ENCODE measurements at places on chromosomes 6 and 20. TPM values are rescaled to one million over a fixed set of nuclear protein-coding genes. Genes with fewer than 3 reads are reported as not detected.

Gene BPI
- 0.20 TPM for total RNA-seq

DNA sequence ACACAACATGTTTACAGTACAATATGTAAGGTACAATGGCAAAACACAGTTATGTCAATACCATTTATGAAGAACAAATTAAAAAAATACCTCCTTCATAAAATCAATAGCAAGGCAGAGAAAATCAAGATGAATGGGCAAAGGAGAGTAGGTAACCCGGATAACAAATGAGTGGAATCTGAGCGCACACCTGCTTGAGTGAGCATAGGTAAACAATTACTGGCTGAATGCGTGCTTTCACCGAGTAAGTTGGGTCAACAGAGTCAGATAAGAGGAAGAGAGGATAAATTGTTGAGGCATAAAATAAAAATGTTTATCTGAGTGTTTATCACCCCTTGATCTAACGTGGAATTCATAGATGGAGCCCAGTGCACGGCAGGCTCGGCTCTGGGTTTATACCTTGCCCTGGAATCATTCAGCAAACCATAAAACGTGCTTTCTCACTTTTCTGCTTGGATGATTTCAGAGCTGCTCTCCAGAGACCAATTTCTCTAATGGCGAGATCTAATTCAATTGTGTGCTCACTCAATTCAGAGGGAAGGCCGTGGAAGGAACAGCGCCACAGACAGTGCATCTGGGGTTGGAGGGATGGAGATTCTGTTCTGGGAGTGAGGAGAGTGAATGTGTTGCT lies 224.8 kb upstream of the MAP3K7 start:
- DNase-seq, result no peak

GRCh38 chr6:38169221-38169976 lies 349.9 kb downstream of the ZFAND3 start:
- no peak for DNase-seq

- DNase-seq, result no peak
Observed at GRCh38 chr20:22583773-22584521, 425 bp downstream of the FOXA2 start.

Gene TRERF1
- 2.8 TPM for total RNA-seq

Gene IYD
- not detected for total RNA-seq

GRCh38 chr6:3407840-3408239 lies 49.0 kb downstream of the SLC22A23 start:
- DNase-seq, result no peak

GRCh38 chr6:167091026-167091804 lies 31.7 kb upstream of the CCR6 start:
- no peak for DNase-seq

DNA sequence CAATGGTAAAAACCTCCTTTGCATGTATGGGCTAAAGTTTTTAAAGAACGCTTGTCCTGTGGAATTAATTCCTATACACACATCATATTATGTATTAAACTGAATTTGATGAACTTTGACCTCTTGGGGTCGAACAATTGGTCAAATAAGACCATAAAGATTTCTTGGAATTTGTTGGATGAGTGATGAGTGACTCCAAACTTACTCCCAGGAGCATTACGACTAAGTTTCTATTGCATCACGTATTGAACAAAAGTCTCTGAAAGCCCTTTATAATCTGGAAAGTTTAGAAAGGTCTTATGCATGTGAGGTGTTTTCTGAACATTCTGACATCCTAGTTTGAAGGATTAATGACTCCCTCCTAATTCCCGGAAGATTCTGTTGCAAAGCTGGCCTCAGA lies 126.9 kb upstream of the BMP5 start:
- no peak for DNase-seq

Gene LGSN
- not detected for total RNA-seq

GRCh38 chr20:57330998-57331397 lies 1.4 kb downstream of the SPO11 start:
- DNase-seq, result no peak

GRCh38 chr6:121319112-121319553 lies 15.1 kb downstream of the TBC1D32 start:
- DNase-seq, result no peak

GRCh38 chr20:46117704-46118467 lies at the start of gene CD40:
CD40 (plus strand) TSS chr20:46118314; CDS start chr20:46118344, 30 bp downstream.
- DNase-seq, result peak; percentile 97

DNA sequence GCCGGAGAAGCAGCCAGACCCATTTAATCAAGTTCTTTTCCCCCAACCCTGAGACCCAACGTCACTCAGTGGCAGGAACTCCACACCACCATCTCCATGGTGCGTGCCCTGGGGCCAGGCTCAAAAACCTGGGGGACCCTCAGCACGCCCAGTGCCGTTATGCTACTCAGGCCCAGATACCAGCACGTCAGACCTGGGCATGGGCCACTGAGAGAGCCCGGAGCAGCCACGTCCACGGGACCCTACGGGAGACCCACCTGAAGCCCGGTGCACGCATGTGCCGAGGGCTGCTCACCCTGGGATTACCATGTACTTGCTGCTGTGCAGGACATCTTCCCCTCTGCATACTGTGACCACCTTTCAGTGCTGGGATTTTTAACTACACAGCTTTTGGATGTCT lies 13.8 kb downstream of the SLC2A4RG start:
- DNase-seq, result no peak

Gene CD24
- 0.60 TPM for total RNA-seq

DNA sequence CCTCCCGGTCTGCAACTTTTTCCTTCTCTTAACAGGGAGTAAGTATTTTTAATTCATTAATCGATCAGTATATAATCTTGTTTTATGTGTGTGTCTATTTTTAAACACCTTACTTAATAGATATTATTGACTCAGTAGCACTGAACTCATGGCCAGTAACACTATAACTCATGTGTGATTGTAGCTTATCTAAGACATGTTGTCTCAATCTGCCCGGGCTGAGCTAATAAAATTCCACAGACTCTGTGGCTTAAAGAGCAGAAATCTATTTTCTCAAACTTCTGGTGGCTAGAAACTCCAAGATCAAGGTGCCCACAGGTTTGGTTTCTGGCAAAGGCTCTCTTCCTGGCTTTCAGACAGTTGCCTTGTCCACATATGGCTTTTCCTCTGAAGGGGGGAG lies 68.8 kb upstream of the TNFAIP3 start:
- DNase-seq, result no peak

DNA sequence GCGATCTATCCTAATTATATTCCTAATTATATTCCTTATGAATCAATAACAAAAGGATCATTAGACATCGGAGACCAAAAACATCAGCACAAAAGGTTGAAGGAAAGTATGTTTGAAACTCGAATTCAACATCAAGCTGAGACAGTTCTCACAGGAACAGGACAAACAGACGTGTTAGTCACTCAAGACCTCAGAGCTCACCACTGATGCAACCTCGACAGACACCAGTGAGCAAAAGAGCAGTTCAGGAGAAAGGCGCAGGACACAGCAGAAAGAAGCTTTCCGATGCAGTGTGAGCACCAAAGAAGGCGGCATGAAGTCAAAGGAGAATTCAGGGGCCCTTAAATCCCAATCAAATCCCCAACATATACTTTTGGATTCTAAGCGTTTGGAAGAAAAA lies 6.3 kb upstream of the RAMACL start:
- no peak for DNase-seq

GRCh38 chr6:136401749-136402148 lies 112.1 kb upstream of the BCLAF1 start:
- DNase-seq, result no peak

Gene ESR1
- total RNA-seq, result 2.1 TPM

DNA sequence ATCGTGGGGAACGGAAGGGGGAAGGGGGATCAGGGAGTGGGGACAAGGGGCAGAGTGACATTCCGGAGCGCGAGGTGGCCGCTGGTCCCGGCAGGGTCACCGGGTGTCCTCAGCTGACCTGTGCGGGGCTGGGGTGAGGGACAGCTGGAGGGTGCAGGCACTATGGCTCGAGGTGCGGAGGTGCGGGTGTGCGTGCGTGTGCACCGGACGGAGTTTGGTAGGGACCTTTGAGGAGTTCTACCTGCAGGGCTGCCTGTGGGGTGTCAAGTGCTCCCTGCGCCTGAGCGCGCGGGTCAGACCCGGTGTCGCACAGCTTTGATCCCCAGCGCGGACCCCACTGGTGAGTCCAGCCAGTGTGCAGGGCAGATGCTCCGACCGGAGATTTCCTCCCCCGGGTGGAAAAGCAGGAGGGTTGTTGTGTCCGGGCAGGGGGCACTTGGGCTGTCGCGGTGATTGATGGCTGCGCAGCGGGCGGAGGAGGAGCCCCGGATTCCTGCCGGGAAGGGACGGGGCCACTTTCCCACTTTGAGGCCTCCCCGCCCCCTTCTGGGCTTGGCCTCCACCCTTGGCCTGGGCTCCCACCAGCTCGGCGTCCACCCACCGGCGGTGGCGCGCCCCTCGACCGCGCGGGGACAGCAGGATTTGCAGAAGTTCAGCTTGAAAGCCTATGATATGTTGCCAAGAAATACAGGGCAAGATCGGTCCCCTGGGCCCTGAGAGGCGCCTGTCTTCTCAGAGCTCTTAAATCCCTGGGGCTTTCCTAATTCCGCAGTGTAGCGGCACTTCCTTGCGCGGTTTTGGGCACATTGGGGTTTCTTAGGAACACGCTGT lies 658 bp downstream of the RIN2 start:
- peak; percentile 95 for DNase-seq

DNA sequence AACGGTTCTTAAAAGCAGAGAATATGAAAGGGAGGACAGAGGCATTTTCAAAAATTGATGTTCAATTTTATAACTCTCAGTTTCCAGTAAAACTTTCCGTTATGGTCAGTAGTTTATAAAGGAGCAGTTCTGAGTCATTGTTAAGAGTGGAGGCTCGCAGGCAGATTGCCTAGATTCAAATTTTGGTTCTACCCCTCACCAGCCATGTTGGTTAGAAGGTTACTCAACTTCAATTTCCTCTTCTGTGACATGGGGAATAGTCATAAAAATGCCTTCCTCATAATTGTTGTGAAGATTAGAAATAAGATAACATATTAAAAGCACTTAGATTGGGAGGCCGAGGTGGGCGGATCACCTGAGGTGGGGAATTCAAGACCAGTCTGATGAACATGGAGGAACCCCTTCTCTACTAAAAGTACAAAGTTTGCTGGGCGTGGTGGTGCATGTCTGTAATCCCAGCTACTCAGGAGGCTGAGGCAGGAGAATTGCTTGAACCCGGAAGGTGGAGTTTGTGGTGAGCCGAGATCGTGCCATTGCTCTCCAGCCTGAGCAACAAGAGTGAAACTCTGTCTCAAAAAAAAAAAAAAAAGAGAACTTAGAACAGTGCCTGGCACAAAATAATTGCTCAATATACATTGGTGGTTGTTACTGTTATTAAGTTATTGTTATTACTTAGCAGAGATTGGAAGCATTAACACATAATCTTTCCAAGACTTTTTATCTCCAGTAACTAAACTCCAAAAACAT lies 348.9 kb downstream of the NRN1 start:
- DNase-seq, result no peak

- no peak for DNase-seq
Observed at GRCh38 chr20:1164871-1165270, 19.9 kb downstream of the TMEM74B start.

- DNase-seq, result no peak
Observed at GRCh38 chr20:7744411-7744810, 195.8 kb downstream of the HAO1 start.

Gene SMAP1
- 27.5 TPM for total RNA-seq
